ENCODE measurements at places on chromosomes 1 and 21.
A peak's percentile ranks its signal among the peaks of the same experiment; 100 is the strongest.

GRCh38 chr21:46159390-46159789 is 4.0 kb upstream of the FTCD start:
- DNase-seq = peak; percentile 67

DNA sequence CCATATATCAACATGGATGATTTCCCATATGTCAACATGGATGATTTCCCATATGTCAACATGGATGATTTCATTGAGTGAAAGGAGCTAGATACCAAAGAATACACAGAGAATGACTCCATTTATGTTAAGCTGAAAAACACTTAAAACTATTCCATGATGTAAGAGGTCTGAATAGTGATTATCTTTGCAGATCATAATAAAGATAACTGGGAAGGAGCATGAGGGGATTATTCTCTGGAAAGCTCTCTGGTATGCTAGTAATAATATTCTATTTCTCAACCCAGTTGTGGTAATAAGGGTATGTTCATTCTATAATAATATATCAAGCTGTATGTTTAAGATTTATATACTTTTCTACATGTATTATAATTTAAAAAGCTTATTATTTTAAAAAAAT is 14.1 kb downstream of the SYNJ1 start:
- DNase-seq = no peak

DNA sequence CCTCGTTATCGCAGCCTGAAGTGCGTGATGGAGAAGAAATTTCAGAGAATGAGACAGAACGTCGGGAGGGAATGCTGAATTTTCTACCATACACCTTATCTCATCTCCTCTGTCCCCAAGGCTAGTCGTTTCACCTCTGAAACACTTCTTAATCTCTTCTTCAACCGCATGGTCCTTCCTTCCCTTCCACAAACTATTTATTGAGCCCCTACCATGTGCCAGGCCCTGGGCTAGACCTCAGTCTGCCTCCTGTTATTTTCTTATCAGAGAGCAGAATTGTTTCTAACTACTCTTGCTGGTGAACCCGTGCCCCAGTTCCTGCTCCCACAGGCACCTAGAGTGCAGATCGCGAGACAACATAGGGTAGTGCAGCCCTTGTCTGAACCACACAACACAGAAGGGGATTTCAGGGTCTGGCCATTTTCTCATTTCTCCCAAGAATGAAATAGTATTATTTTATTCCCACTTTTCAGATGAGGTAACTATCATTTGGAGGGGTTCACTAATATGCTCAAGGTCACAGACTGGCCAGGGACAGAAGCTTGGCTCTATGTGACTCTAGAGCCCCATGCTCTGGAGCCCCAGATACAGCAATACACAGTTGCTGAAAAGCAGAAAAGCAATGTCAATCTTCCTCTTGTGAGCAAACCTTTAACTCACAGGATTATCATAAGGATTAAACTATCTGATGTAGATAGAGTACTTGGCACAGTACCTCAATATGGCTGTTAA is 598 bp upstream of the ADIPOR1 start:
- no peak for DNase-seq

GRCh38 chr1:216705676-216706075 is 17.6 kb downstream of the ESRRG start:
- no peak for DNase-seq

- no peak for DNase-seq
Observed at GRCh38 chr21:32083197-32083596, 195.7 kb downstream of the MIS18A start.

- peak; percentile 98 for DNase-seq
Observed at GRCh38 chr1:43650310-43651085, 549 bp downstream of the KDM4A start.

DNA sequence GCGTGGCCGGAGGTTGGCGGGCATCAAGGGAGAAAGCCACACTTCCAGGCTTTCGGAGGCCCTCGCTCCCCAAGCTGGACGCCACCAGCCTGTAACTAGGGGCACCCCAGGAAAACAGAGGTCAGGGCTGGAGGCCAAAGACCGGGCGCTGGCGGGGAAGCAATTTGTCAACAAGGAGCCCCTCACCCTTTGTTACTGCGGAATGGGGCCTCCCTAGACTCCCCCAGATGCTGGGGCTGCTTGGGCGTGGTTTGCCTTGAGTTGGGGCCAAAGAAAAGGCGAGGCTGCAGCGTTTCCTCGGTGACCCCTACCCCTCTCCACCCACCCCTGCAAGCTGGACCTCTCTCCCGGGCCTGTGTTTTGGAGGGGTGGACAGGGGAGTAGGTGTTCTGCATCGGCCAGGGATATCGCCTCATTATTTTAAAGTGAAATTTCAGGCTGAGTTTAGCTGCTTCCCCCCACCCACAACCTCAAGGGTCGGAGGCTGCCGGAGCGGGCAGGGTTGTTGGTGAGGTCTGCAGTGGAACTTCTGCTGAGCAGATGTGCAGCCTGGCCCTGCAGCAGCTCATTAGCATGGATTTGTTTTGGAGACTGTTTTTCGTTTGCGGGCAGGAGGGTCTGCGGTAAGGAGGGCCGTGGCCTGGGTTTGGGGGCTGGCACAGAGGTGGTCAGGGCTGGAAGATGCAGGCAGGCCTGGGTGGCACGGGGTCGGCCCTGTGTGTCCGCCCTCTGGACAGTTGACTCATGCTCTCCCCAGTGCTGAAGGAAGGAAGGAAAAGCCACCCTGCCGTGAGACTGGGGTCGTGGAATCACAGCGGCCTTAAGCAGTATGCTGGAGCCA is 1.5 kb downstream of the NBL1 start:
- no peak for DNase-seq

DNA sequence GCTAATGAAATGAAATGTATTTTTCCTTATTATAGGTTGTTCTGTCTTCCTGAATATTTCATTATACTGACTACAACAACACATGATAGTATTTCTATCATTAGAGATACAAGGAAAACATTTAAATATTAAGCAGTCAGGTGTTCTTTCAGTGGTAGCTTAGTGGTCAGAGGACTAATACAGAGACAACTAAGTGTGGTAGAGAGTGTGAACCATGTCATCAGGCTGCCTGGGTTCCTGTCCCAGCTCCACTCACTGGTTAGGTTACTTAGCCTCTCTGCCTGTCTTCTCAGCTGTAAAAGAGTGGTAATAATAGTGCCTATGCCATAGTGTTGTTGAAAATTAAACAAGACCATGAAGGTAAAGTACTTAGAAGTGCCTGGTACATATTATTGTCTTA is 3.9 kb downstream of the UAP1 start:
- DNase-seq = no peak

DNA sequence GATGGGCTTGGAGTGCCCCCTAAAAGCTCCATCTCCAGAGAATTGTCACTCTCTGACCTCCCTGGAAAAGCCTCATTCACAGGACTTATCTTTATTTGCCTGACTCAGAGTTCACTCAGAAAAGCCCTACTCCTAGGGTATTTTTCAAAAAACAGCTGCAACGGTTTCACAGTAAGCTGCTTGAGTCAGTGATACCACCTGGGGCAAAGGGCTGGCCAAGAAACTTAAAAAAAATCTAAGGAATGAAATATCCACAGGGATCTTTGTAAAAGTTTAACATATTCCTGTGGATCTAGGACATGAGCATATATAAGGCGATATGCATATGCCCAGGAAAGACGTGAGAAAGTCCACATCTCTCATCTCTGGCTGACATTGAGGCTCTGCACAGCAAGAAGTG is 33.8 kb upstream of the TSPAN2 start:
- no peak for DNase-seq

DNA sequence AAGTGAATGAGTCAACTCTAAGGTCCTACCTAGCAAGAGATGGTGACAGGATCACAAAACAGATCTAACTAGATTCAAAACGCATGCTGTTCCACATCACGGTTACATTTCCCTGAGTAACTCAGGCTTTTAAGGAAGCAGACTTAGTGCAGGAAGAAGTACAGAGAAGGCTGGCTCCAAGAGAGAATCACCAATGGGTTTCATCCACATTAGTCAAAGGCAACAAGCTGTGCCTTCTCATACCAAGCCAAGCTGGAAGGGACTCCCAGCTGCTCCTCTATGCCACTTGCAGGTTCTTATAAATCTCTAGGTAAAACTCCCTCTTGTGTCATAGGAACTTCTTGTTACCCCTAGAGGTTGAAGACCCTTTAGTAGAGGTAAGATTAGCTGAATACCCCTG is 109.0 kb downstream of the KCNH1 start:
- DNase-seq = no peak

GRCh38 chr1:36446746-36447145 is 3.5 kb downstream of the OSCP1 start:
- no peak for DNase-seq

GRCh38 chr21:42530167-42530518 is 16.5 kb downstream of the SLC37A1 start:
- DNase-seq = no peak

DNA sequence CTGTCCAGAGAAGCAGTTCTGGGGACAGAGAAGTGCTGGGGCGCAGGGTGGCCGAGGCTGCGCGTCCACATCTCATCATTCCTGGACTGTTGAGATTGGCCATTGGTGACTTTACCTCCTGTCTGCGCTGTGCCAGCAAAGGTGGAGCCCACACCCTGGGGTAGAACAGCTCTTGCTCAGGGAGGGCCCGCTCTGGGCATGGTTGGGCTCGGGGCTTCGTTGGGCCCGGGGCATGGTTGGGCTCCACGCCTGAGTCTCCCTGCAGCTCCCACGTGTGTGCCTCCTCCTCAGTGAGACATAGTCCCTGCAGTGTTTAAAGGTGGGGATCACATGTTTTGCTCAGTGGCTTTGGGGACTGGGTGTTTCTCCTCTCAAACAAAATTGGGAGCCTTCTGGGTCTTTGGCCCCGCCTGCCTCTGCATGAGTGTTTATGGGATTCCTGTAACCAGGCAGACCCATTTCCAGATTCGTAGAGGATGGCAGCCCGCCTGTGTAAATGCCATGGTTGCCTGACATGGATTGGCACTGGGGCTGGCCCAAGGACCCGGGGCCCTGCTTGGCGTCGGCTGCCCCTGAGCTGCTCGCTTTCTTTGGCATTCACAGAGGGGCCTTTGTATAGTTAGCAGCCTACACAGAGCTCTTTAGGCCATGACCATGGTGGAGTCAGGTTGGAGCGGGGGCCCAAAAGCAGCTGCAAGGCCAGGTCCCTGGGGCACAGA is 104.6 kb downstream of the TLR5 start:
- no peak for DNase-seq

DNA sequence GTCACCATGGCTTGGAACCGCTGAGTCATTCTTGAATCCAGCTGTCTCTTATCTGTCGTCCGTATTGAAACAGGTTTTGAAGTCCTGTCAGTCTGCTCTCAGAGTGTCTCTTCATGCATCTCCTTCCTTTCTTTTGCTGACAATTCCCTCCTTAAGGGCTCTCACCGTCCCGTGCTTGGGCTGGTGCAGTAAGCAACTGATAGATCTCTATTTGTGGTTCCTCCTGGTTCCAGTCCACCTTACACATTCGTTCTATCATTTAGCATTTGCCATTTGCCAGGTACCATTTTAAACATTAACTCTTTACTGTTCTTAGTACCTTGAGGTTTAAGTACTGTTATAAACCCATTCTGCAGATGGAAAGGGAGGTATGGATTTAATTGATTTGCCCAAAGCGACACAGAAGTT is 88.9 kb downstream of the DYRK1A start:
- no peak for DNase-seq

DNA sequence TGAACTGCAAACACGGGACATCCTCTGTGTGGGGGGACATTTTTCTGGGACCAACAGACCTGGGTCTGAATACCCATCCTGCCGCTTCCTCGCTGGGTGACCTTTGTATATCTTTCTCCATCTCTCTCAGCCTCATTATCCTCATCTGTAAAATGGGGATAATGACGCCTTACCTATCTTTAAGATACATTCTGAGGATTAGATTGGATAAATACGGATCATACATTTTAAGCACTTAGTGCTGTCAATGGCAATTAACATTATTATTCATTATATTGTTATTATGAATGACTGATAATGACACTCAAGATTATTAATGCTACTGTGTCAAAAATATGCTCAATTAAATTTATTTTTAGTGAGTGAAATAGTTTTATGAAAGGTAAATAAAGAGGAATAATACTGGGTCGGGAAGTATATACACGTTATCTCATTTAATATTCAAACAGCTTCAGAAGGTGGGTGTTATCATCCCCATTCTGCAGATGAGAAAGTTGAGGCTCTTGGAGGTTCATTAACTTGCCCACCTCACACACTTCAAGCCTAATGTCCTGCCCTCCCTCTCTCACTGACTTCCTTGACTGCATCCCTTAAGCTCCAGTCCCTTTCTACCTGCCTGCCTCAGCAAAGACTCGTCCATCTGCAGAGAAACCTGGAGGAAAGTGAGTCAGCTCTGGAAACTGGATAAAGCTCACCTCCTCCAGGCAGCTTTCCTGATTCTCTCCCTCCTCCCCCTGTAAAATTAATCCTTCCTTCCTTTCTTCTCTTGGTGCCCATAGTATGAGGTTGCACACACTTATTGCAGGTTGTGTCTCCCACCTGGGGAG is 120.7 kb upstream of the JUN start:
- no peak for DNase-seq

DNA sequence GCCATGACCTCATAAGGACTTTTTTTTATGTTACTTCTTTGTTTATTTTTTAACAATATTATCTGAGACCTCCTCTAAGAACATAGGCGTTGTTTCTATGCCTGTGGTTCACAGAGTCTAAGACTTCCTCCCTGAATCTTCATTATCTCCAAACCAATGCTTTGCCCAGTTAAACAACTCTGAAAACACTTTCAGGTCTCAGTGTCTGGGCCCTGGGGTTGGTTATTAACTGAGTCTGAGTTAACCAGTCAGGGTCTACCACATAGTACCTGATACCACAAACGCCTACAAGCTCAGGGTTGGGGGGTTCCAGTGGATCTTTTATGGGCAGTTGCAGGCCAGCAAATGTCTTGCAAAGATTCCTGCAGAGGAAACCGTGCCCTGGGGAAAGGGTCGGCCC is 138.2 kb downstream of the AJAP1 start:
- no peak for DNase-seq

- DNase-seq = no peak
Observed at GRCh38 chr1:184472136-184472535, 85.3 kb downstream of the C1orf21 start.

GRCh38 chr1:34685225-34685624 is 69.6 kb upstream of the GJB5 start:
- DNase-seq = no peak
